Activated CD4-positive, alpha-beta T cell treated with anti-CD3 and anti-CD28 coated beads for 1 hour (primary cell): ENCODE measurements at places on chromosomes 5 and 9.

DNA sequence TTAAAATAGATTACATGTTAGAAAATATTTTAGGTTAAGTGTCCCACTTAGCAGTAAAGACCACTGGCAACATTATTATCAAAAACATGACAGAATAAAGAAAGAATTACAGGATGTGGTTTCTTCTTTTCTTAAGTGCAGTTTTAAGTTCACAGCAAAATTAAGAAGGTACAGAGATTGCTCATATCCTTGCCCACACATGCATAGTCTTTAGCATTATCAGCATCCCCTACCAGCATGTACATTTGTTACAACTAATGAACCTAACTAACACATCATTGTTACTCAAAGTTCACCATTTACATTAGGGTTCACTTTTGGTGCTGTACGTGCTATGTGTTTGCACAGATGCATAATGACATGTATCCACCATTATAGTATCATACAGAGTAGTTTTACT lies 837.7 kb upstream of the CDH9 start:
- no peak for DNase-seq

DNA sequence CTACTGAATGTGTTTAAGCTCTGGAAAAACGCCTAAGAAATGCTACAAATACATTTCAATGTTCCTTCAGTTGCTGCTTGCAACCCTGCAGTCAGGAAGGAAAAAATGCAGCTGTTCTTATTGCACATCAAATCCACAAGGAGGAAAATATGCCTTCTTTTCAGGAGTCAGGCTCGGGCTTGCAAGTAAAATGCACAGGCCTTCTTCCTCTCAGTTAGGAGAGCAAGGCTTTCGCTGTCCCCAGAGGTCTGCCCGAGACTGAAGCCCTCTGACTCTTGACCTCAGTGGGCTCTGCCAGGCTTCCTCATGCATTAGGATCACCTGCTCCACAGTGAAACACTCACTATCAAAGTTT lies 899 bp upstream of the SHC3 start:
- DNase-seq = no peak

GRCh38 chr5:124902097-124902821 lies 155.8 kb upstream of the ZNF608 start:
- DNase-seq = no peak

GRCh38 chr9:137809040-137809576 lies 68.5 kb upstream of the CACNA1B start:
- DNase-seq = no peak

GRCh38 chr5:73120222-73121118 lies at the start of gene TMEM171:
Gene TMEM171 (plus strand): TSS chr5:73120575. CDS start chr5:73123374, 2,799 bp downstream.
- no peak for DNase-seq

- no peak for DNase-seq
Measured at GRCh38 chr5:31382051-31382878, 149.6 kb downstream of the DROSHA start.

DNA sequence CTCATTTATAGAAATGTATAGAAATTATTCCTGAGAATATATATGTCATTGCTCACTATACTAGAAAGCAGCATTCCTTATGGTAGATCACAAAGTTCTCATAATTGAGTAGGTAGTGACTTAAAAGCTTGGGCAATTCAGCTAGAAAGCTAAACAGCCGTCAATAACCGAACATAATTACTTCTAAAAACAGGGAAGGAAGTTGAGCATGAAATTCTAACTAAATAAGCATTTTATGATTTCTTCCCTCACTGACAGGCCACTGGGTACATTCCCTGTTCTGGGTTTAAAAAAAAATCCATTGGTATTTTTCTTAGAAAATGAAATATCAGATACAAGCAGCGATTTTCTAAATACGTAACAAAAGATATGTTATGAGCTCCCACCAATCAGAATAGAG lies 91.1 kb upstream of the DAB2 start:
- DNase-seq = no peak

GRCh38 chr5:177087398-177088005 lies 787 bp downstream of the FGFR4 start:
- no peak for DNase-seq

GRCh38 chr5:90488791-90489190 lies 14.1 kb downstream of the POLR3G start:
- DNase-seq = no peak

DNA sequence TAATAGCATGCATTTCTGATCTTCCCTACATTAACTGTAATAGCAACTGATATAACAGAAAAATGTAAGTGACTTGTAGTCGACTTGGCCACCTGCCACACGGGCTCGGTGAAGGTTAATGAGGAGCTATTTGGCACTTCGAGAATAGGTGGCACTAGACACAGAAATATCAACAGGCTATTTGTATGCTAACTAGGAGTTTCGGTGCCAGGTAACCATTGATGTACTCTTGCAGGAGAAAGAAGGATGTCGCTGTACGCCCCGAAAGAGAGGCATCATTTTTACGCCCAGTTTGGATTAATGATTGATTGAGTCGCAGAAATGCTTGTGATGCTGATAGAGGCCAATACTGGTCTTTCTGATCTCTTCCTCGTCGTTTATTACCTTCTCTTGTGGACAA lies 516 bp upstream of the DMRT2 start:
- no peak for DNase-seq

DNA sequence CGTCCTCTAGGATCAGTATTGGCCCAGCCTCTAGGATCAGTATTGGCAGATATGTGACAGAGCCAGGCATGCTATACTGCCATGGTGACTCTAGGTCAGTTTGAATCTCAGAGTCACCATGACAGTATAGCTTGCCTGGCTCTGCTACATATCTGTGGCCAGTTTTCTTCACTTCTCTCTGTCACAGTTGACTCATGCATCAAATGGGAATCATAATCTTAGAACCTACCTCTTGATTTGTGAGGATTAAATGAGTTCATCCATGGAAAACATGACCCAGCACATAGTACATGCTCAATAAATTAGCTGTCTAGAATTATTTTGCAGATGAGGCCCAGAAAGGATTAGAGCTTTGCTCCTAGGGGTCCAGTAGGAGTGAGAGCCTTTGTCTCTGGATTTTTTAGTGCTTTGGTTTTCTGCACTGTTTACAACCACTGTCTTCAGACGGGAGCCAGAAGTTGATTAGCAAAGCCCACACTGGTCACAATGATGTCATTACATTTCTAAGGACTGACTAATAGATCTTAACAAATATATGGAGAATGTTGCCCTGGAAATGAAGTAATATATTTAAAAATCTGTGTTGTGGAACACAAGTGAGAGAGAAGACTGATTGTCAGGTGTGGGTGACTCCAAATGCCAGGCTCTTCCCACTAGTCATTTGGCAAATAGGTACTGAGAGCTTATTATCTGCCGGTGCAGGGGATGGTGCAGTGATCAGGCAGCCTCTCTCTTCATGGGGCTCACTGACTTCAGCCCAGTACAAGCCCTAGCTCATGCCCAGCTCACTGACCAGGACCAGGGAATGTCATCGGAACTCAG lies 76.0 kb downstream of the COL15A1 start:
- DNase-seq = no peak

DNA sequence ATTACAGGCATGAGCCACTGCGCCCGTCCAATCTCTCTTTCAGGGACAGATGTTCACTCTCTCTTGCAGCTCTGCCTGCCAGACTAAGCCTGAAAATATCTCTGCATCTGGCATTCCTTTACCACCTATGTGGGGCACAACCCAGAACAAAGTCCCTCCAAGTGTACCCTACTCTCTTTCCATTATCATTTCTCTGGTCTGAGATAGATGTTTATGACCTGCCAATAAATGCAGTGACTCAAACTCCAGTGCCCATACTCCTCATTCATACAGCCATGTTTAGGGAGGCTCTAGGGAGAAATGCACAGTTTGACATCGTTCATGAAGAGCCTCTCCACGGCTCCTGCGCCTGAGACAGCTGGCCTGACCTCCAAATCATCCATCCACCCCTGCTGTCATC lies at the start of gene BTNL3:
TSS of gene BTNL3 (plus strand) at position 255 of the 400 bp plus-strand sequence. CDS start 183 bp downstream, outside the sequence.
- no peak for DNase-seq

DNA sequence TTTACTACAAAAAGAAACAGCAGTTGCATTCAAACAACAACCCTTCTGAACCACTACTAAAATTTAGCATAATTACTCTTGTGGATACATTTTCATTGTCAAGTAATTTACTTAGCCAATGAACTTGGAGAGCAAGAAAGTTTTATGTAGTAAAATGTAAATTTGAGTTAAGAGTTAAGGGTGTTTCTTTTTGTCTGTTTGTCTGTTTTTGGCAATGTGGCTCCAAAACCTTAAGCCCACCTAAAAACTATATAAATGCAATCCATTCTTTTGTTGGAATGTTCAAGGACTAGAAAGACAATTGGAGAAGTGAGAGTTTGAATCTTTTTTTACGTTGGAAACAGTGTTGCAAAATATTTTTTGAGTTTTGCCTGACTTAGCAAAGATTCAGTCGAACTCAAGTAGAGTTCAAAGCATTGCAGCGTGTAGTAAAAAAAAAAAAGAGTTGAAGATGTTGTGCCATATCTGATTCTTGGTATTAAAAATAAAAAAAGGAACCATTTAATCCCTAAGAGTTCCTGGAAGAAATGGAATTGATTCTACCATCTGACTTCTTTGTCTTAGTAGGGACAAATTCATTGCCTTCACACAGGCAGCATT lies 867 bp downstream of the SYK start:
- no peak for DNase-seq

DNA sequence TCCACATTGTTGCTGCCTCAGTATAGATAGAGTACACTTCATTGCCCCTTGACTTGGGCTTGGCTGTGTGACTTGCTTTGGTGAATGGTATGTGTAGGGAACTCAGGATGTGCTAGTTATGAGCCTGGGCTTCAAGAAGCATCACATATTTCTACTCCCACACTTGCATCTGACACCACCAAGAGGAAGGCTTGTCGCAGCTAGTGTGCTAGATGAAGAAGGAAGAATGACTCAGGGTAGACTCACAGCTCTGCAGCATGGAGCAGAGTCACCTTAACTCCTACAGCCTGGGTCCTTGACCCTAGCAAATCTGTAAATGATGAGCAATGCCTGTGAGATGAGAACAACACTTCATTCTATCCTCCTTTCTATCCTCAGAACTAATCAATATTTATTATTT lies 261.8 kb downstream of the ASTN2 start:
- no peak for DNase-seq

DNA sequence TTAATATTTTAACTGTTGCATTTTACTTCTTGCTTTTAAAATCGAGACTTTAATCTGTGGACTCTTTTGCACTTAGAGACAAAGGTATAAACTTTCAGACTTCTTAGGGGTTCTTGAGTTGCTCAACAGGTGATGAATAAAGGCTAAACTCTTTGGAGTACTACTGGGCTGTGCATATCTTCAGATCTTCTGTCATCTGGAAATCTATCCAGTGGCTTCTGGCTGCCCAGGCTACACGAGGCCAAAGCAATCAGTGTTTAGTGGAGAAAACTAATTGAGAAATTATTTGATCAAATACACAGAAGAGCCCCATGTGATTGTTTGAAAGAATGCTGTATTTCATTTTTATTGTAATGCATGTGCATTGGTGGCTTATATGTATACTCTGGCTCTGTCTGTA lies 146.1 kb downstream of the PBX3 start:
- no peak for DNase-seq
